Urinary bladder (tissue), 4 donors: ENCODE measurements at places on chromosomes 7 and 10. TPM values are rescaled to one million over a fixed set of nuclear protein-coding genes. Genes with fewer than 3 reads are reported as not detected.

MPP7 gene
- 31.2 TPM for total RNA-seq

AGMO gene
- total RNA-seq = 1.1 TPM

CCDC172 gene
- not detected for total RNA-seq

ECHDC3 gene
- 1.5 TPM for total RNA-seq

GATA3 gene
- 10.6 TPM for total RNA-seq

LRMDA gene
- 17.7 TPM for total RNA-seq

PLCE1 gene
- total RNA-seq = 38.1 TPM

GPR15LG gene
- total RNA-seq = 16.6 TPM

ABCB1 gene
- total RNA-seq = 2.4 TPM
